Activated T-cell treated with anti-CD3 and anti-CD28 coated beads for 24 hours (primary cell): ENCODE measurements at places on chromosomes 4 and X.

GRCh38 chr4:77566148-77566547 lies 39.5 kb upstream of the CXCL13 start:
- DNase-seq, result no peak

- DNase-seq, result no peak
Measured at GRCh38 chrX:72306851-72307645, 1.3 kb upstream of the CITED1 start.

- no peak for DNase-seq
Measured at GRCh38 chr4:69830560-69831269, 29.2 kb downstream of the SULT1E1 start.

GRCh38 chr4:123017636-123018395 lies 95.4 kb upstream of the NUDT6 start:
- no peak for DNase-seq

DNA sequence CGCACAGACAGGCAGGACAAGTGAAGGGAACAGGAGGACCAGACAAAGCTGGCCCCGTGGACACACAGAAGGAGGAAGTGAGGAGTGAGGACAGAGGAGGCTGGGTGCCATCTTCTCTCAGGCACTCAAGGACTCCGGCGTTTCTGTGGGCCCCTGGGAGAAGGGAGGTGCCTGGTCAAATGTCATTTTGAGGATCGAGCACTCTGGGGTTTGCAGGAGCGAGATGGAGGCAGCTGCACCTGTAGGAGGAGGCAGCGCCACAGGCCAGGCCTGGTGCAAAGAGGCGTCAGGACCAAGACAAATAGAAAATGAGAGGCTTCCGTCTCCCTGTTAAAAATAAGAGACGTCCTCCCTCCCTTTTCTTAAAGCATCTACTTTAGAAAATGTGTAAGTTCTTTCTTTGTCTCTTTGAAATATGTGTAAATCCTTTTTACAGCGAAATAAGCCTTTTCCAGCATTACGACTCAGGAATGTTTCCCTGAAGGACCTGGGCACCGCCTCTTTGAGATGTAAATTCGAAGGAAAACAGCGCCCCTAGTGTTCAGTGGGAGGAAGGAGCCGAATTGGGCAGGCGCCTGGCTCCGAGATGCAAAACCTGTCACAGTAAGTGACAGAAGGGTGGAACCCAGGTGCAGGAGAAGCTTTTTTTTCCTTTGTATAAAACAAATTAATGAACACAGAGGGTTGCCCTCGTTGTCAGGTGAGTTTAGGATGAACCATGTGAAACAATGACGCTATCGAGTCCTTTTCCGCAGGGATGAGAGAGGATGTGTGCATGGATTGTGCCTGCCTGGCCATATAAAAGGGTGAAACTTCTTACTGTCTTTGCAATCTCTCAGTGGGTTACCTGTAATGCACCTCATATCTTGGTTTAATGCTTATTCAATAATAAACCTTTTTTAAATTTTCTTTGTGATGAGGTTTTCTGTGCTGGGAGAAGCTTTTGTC lies 1.4 kb upstream of the C4orf50 start:
- no peak for DNase-seq

DNA sequence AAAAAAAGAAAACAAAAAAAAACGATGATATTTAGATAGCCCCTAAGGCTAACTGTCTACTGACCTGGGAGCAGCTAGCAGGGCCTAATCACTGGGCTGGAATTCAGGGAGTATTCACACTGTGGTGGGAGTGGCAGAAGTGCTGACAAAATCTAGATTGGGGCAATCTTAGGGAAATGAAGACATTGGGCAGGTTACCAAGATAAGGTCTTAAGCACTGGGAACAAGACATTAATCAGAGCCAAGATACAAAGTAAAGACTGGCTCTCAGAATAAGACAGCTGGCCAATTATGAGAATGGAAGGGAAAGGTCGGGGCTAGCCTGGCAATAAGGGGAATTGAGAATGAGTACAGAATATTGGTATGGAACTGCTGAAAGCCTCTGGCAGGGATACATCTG lies 100.2 kb upstream of the GRIA3 start:
- no peak for DNase-seq

- DNase-seq, result no peak
Measured at GRCh38 chr4:168605411-168605810, 108.6 kb downstream of the PALLD start.

DNA sequence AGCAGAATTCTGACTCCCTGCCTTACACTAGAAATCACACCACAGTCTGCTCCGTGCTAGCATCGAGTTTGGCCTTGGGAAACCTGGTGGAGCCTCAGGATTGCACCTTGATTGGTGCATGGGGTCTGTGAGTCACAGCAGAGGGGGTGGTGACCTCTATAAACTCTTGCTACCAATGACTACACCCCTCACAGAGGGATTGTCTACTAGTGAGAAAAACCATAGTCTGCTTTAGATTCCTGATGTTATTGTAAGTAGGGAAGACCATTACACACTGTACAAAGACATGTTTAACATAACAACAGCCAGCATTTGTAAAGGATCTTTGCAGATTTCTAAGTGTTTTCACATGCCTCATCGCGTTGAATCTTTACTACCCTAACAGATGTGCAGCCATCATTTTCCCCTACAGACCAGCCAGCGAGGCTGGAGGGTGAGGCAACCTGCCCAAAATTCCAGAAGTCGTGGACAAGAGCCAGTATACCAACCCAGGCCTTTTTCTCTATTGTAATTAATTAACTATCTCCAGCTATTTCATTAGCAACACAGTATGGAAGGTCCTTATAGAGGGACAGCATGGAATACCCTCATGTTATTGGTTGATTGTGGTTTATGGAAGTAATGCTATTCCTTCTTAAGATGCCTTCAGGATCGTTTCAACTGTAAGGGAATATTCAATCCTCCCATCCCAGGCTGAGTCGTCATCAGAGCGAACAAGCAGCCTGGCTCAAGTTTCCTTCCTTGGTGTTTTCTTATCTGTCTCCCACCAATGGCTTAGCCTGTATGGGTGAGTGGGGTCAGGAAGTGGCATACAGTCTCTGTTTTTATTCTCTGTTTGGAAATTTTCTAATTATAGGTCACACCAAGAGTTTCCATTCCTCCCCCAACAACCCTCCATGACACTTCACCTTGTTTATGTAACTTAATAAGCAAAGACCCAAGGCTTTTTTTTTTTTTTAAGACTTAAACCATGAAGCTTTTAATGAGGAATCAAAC lies 55.9 kb upstream of the KDR start:
- no peak for DNase-seq

DNA sequence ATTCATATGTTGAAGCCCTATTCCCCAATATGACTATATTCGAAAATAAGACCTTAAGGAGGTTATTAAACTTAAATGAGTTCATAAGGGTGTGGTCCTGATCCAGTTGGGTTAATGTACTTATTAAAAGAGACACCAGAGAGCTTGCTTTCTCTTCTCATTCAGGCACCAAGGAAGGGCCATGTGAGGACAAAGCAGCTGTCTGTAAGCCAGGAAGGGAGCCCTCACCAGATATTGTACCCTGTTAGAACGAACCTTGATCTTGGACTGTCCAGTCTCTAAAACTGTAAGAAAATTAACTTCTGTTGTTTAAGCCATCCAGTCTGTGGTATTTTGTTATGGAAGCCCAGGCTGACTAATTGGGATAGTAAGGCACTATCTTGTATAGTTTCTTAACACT lies 9.1 kb upstream of the YTHDC1 start:
- no peak for DNase-seq

GRCh38 chrX:135988245-135988644 lies 3.0 kb downstream of the SLC9A6 start:
- DNase-seq, result no peak

GRCh38 chrX:27446423-27446822 lies 16.7 kb downstream of the PPP4R3C start:
- no peak for DNase-seq

- no peak for DNase-seq
Measured at GRCh38 chr4:38610521-38610920, 53.5 kb upstream of the KLF3 start.

- no peak for DNase-seq
Measured at GRCh38 chrX:37846141-37846540, 1.2 kb downstream of the DYNLT3 start.

- DNase-seq, result peak; percentile 16
Measured at GRCh38 chr4:2570551-2571222, 34.2 kb downstream of the FAM193A start.

DNA sequence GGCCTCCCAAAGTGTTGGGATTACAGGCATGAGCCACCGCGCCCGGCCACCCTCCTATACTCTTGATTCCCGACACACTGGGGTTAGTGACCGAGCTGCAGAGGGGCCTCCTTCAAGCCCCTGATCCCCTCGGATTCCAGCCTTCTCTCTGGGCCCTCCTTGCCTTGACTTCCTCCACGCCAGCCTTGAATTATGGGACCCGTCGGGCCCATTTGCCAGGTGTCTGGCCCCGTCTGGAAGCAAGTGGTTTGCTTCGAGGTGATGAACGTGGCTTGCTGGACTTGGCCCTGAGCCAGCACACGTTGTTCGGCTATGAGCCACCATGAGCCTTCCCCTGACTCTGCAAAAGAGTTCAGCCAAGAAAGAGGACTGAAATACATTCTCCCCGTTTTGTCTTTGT lies 37.4 kb upstream of the GRPEL1 start:
- DNase-seq, result no peak
